ENCODE measurements at places on chromosomes 3 and 15. TPM values are rescaled to one million over a fixed set of nuclear protein-coding genes. Genes with fewer than 3 reads are reported as not detected.

ECE2 gene
- total RNA-seq, result not detected

ALDH1A2 gene
- 0.36 TPM for total RNA-seq

RAD54L2 gene
- total RNA-seq, result 5.5 TPM

STXBP5L gene
- not detected for total RNA-seq

PEX5L gene
- not detected for total RNA-seq

HRH1 gene
- total RNA-seq, result 6.1 TPM

SYNPR gene
- not detected for total RNA-seq

GPR87 gene
- total RNA-seq, result 2.2 TPM

ARGFX gene
- not detected for total RNA-seq

TGFBR2 gene
- total RNA-seq, result 66.5 TPM

MYL3 gene
- 0.16 TPM for total RNA-seq

APBA2 gene
- total RNA-seq, result 20.6 TPM

ITIH3 gene
- 0.15 TPM for total RNA-seq

KLF13 gene
- 119 TPM for total RNA-seq

CX3CR1 gene
- 0.04 TPM for total RNA-seq

GOLGA8G gene
- not detected for total RNA-seq

SLC22A14 gene
- 0.12 TPM for total RNA-seq

MEX3B gene
- total RNA-seq, result 2.9 TPM

HHLA2 gene
- total RNA-seq, result 0.10 TPM

NSMCE3 gene
- 15.8 TPM for total RNA-seq

CRABP1 gene
- 2.2 TPM for total RNA-seq

PRKCI gene
- 17.2 TPM for total RNA-seq

CNOT10 gene
- total RNA-seq, result 28.5 TPM

GOLGA8B gene
- 15.6 TPM for total RNA-seq

DPPA2 gene
- total RNA-seq, result not detected

TMEM45A gene
- 2.0 TPM for total RNA-seq

TEX55 gene
- not detected for total RNA-seq

ZNF385D gene
- total RNA-seq, result not detected

CSPG5 gene
- total RNA-seq, result 1.3 TPM

HYAL3 gene
- total RNA-seq, result 9.9 TPM

PLSCR2 gene
- total RNA-seq, result 0.11 TPM

TLR9 gene
- total RNA-seq, result not detected

ASB14 gene
- total RNA-seq, result not detected

KCNH8 gene
- total RNA-seq, result not detected

ITGA11 gene
- total RNA-seq, result 2.8 TPM

NR2E3 gene
- 0.09 TPM for total RNA-seq

GASK1A gene
- total RNA-seq, result not detected

ST3GAL6 gene
- 1.1 TPM for total RNA-seq

GOLGA8O gene
- total RNA-seq, result 0.27 TPM

DAPK2 gene
- total RNA-seq, result 3.5 TPM

LEKR1 gene
- total RNA-seq, result 0.49 TPM

LCTL gene
- not detected for total RNA-seq

PRTG gene
- total RNA-seq, result 8.6 TPM

HGD gene
- total RNA-seq, result 24.8 TPM

GABRB3 gene
- total RNA-seq, result 98.3 TPM

FSD2 gene
- not detected for total RNA-seq

LINGO1 gene
- total RNA-seq, result 11.1 TPM

TIGIT gene
- not detected for total RNA-seq

SCG5 gene
- total RNA-seq, result 2.3 TPM

XIRP1 gene
- total RNA-seq, result 0.25 TPM

NANOGP8 gene
- not detected for total RNA-seq

RLBP1 gene
- total RNA-seq, result not detected

THAP10 gene
- total RNA-seq, result 5.0 TPM

TNNC1 gene
- total RNA-seq, result 1.3 TPM

MYNN gene
- total RNA-seq, result 9.5 TPM

BFSP2 gene
- total RNA-seq, result not detected

ADAMTSL3 gene
- 0.56 TPM for total RNA-seq

All from A549 treated with dexamethasone at 1 μM for 4 hours (cell line).